ENCODE measurements at places on chromosomes 4 and X.

DNA sequence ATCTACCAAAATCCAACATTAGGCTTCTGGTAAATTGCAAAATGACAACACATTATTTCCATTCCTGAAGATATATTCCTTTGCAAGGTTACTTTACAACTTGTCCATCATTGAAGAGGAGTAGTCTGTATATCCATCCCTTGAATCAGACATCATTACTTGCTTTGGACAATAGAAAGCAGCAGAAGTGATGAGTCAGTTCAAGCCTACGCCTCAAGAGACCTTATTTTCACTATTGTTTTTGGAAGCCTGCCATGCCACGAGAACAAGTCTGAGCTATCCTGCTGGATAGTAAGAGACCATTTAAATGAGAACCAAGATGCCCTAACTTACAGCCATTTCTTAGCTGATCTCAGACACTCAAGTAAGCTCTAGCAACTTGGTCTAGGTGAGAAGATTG is 246.0 kb upstream of the HHIP start:
- DNase-seq, result no peak

DNA sequence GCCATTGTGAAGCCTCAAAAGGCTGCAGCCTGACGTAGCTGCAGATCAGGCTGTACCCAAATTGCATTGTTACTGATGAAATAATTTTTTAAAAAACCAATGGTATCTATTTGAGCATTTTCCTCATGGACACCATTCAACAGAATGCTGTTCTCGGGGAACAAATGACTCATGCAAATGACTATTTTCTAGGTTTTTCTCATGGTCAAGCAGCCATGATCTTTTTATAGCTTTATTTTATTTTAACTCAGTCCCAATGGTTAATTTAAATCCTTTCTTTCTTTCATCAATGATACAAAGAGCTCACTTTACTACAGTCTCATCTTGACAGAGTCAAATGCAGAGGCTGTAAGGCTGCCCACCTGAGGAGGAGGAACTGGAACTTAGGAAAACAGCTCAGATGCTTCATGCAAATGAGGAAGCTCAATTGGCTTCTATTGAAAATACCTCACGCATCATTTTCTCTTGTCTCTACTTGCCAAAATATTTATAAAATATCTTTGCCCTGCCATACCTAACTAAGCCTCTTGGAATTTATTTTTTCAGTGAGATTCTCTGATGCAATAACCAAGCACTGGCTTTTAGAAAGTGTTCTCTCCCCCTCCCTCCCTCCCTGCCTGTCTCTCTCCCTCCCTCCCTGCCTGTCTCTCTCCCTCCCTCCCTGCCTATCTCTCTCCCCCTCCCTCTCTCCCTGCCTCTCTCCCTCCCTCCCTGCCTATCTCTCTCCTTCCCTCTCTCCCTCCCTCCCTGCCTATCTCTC is 81.0 kb downstream of the SORBS2 start:
- DNase-seq, result peak; percentile 15

GRCh38 chrX:54271664-54272063 is 86.2 kb downstream of the WNK3 start:
- no peak for DNase-seq

DNA sequence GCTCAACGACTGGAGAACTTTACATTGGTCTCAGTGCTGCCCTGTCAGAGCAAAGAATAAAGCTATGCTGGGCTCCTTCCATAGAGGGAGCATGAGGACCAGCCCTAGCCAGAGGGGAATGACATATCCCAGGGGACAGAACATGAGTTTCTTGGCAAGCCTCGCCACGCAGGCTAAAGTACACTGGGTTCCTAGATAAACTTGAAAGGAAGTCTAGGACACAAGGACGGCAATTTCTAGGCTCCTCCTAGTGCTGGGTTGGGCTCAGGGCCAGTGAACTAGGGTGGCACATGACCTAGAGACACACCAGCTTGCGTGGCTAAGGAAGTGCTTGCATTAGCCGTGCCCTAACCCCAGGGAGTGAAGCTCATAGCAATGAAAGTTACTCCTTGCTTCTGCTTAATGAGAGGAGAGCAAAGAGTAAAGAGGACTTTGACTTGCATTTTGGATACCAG is 141.0 kb downstream of the MAB21L2 start:
- DNase-seq, result no peak

GRCh38 chr4:25104591-25104990 is 55.7 kb downstream of the SEPSECS start:
- no peak for DNase-seq

- DNase-seq, result no peak
These were observed 175.6 kb upstream of the RBPJ start for GRCh38 chr4:26145212-26145611.

DNA sequence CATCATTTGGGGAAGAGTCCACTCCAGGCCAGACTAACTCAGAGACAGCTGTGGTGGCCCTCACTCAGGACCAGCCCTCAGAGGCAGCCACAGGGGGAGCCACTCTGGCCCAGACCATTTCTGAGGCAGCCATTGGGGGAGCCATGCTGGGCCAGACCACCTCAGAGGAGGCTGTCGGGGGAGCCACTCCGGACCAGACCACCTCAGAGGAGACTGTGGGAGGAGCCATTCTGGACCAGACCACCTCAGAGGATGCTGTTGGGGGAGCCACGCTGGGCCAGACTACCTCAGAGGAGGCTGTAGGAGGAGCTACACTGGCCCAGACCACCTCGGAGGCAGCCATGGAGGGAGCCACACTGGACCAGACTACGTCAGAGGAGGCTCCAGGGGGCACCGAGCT is 3.3 kb upstream of the ERAS start:
- DNase-seq, result no peak

GRCh38 chrX:47501226-47502074 is 18.4 kb upstream of the ZNF41 start:
- no peak for DNase-seq

GRCh38 chr4:161655148-161655547 is 508.7 kb downstream of the FSTL5 start:
- no peak for DNase-seq

DNA sequence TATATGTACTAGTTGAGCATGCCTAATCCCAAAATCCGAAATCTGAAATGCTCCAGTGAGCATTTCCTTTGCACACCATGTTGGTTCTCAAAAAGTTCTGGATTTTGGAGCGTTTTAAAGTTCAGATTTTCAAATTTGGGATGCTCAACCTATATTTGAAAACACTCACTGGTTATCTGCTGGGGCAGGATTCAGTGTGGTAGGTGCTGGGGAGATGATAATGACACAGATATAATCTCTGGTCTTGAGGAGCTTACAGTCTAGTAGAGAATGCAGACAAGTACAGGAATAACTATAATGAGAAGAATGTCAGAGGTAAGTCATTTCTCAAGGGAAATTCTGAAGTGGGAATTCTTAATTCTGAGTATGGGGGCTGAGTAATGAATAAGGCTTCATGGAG is 59.4 kb upstream of the CITED1 start:
- no peak for DNase-seq

- no peak for DNase-seq
These were observed 59.7 kb upstream of the RASGEF1B start for GRCh38 chr4:81531410-81531809.

GRCh38 chr4:127775843-127776242 is 6.3 kb upstream of the HSPA4L start:
- DNase-seq, result no peak

- DNase-seq, result no peak
These were observed 392.0 kb downstream of the GBA3 start for GRCh38 chr4:23084559-23085248.

- DNase-seq, result no peak
These were observed 247.1 kb upstream of the ETNPPL start for GRCh38 chr4:109009909-109010308.

DNA sequence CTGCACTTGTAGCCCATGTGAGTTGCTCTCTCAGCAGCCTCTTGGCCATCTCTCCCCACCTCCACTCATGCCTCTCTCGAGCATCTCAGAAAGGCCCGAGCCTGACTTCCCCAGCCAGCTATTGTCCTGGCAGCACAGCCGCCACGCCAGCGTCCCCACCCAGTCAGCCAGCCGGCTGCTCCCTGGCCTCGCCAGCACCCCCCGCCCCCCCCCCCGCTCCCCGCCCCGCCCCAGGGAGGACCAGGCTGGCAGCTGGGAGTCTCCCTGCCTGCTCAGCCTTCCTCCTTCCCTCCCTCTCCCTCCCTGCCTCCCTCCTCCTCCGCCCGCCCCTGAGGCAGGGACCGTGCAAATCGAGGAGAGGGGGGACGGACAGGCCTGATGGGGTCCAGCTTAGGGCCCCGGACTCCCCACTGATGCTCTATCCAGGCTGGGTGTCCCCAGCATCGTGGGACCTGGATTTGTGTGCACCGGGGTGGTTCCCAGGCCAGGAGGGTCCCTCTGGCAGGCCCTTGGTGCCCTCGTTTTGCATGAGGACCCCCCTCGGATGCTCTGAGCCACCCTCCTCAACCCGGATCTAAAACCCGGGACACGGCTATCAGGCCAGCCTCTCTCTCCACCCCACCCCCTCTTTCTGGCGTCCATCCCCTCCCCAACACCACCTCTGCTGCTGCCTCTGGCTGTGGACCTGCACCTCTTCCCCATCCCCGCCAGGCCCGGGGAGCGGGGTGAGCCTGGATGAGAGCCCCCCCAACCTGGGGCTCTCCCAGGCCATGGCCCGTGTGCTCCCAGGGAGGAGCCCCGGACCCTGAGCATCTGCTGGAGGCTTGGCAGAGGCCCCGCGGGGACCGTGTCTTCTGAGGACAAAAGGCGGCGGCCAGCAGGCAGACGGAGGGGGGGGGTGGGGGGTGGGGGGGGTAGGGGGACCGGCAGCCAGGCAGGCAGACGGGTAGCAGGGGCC is at the start of gene GPR173:
Gene GPR173 (plus strand): TSS at position 621 of the 958 bp plus-strand sequence. CDS start 27,833 bp downstream, outside the sequence.
- no peak for DNase-seq

DNA sequence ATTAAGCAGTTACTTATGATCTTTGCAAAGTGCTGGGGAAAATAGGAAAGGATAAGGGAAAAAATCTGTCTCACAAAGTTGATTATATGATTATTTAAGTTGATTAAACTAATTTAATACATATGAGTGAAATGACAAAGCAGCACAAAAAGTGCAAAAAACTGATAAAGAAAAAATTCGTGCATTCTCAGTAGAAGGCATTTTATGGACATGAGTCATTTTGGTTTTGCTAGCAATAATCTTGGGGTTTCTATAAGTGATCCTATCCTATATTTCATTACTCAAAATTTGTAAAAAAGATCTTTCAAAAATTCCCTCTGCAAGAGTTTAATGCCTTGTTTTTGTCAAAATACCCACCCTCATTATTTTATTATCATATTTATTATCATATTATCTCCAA is 224.2 kb upstream of the ANXA10 start:
- DNase-seq, result no peak

- DNase-seq, result no peak
These were observed 6.6 kb downstream of the CCDC110 start for GRCh38 chr4:185464887-185465286.

DNA sequence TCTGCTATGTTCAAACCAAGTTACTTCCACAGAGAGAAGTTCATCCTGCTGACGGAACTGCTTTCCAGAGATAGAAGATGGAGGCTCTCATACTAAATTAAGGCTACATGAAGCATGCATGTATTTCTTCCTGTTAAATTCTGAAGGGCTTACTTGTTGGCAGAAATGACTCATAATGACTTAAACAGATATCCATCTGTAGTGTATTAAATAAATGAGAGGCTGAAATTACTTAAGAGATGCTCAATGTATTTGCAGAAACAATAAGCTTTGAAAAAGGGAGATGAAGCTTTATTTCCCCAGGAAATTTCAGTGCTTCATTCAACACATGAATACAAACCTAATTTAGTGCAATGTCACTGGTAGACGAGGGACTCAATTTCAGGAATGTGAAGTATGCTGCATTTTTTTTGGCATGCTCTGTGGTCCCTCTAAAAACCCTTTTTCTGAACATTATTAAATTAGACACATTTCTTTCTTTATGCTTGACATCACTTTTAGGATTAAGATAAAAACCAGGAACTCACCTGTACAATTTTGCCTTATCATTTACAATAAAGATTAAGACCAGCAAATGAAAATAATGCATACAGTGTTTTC is 759.1 kb upstream of the POU3F4 start:
- DNase-seq, result no peak

- DNase-seq, result no peak
These were observed 23.9 kb downstream of the BLOC1S4 start for GRCh38 chr4:6739920-6740319.

DNA sequence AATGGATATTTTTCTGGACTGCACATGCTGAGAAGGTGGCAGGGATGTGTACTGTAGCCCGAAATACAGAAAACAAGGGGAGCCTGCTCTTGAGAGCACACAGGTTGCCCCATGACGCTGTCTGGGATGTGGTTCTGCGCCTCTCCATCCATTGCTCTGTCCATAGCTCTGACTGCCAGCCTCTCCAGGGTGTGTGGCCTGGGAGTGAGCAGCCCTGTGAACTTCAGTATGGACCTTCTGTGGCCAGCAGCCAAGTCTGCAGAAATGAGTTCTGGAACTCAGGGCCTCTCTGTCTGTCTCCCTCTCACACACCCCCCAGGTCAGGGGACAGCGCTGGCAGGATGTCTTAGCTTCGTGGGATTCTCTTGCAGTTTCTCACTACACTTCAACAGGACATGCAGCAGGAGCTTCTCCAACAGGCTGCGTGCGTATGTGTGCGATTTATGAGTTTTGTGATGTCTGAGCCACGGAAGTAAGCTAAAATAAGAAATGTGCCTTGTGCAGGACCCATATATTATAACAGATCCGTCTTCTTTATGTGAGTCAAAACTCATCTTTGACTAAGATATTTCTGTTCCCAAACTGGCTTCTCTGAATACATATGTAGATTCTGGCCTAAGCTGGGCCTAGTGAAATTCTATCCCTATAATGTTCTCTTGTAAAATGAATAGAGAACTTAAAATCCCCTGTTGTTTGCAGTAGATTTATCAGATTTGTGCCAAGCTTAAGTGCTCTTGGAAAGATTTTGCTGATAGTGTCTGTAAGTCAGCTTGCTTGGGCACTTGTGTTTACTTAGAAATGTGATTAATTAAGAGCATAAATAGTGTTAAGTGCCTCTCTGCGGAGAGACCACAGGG is 40.0 kb downstream of the PROM1 start:
- DNase-seq, result no peak

- DNase-seq, result no peak
These were observed 46.6 kb downstream of the ZFP42 start for GRCh38 chr4:188042191-188042590.

- DNase-seq, result no peak
These were observed 124.2 kb downstream of the C4orf51 start for GRCh38 chr4:145804116-145804515.

DNA sequence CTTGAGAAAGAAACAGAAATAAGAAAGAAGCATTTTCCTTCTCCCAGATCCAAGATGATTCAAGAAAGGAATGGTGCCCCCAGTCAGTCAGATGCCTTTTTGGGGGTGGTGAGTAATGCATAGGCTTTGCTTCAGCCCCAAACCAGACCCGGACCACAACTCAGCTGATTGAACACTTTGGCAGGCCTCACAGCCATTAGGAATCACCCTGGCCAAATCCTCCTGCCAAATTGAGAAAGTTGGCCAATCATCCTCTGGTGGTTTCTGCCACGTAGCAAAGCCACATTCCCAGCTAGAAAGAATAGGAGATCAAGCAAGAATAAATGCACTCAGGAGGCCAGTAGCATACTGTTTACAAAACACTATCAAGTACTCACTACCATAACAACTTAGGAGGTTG is 33.7 kb downstream of the FRMD7 start:
- no peak for DNase-seq

- DNase-seq, result no peak
These were observed 1371.4 kb downstream of the ADGRL3 start for GRCh38 chr4:62571494-62571893.

Data from germinal center (tissue), 1 donor.